COLO829 (cell line): ENCODE measurements at places on chromosomes 5 and 9.
A peak's percentile ranks its signal among the peaks of the same experiment; 100 is the strongest.

GRCh38 chr5:137594717-137595116 is 95.6 kb upstream of the SPOCK1 start:
- DNase-seq = no peak

DNA sequence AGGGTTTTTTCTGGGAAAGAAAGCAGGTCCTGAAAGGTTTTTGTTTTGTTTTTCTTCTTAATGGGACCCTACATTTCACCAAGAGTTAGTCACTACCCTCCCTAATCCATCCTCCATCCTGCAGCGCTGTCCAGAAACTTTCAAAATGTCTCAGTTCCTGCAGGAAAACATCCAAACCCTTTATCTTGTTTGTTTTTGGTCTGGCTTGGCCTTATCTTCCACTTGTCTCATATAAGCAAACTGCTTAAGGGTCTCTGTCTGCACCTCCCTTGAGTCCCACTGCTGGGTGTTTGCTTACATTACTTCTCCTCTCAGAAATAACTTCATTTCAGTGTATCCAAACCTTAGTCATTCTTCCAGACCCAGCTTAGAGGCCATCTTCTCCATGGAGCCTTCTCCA is 11.0 kb upstream of the TRAF1 start:
- no peak for DNase-seq

- no peak for DNase-seq
Observed at GRCh38 chr5:172458976-172459782, 4.9 kb upstream of the SH3PXD2B start.

- DNase-seq = no peak
Observed at GRCh38 chr5:30878746-30879145, 314.7 kb upstream of the CDH6 start.

GRCh38 chr5:142143878-142144277 is 35.3 kb downstream of the NDFIP1 start:
- peak; percentile 36 for DNase-seq
